ENCODE measurements at places on chromosomes 3 and 15. TPM values are rescaled to one million over a fixed set of nuclear protein-coding genes. Genes with fewer than 3 reads are reported as not detected.
A peak's percentile ranks its signal among the peaks of the same experiment; 100 is the strongest.

DNA sequence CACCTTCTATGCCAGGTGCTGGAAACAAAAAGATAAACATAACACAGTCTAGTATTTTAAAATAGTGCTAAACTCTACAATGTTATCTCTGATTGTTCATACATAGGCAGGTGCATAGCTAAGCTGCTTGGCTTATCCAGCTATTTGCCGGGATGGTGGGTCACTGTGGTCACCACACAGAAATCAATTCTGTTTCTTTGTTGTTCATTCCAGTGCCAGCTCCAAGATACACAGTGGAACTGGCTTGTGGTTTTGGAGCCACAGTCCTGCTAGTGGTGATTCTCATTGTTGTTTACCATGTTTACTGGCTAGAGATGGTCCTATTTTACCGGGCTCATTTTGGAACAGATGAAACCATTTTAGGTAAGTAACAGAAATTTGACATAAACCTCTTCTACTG is 130.2 kb downstream of the IL1RAP start:
- DNase-seq = no peak

DNA sequence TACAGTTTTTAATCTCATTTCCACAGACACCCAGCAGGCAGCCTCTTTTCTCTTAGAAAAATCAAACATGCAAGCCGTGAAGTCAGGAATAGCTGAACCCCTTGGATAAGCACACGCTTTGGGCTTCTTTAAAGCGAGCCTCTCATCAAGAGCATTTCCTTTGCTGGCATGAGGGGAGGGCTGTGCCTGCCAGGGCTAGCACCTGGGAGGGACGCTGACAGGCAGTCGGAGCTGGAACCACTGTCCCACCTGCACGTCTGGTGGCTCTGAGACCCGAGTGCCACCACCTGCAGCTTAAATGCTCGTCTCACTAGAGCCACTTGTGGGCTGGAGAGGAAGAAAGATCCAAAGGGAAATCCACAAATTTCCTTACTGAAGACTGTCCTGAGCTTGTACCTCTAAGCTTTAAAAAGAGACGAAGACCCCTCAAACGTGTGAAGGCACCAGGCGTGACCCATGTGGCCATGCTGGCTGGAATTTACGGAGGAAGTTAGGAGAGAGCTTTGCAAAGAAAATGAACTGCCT is 9.4 kb downstream of the MAP6D1 start:
- DNase-seq = no peak

- no peak for DNase-seq
These were observed 87.7 kb downstream of the MEGF11 start for GRCh38 chr15:66165856-66166255.

DNA sequence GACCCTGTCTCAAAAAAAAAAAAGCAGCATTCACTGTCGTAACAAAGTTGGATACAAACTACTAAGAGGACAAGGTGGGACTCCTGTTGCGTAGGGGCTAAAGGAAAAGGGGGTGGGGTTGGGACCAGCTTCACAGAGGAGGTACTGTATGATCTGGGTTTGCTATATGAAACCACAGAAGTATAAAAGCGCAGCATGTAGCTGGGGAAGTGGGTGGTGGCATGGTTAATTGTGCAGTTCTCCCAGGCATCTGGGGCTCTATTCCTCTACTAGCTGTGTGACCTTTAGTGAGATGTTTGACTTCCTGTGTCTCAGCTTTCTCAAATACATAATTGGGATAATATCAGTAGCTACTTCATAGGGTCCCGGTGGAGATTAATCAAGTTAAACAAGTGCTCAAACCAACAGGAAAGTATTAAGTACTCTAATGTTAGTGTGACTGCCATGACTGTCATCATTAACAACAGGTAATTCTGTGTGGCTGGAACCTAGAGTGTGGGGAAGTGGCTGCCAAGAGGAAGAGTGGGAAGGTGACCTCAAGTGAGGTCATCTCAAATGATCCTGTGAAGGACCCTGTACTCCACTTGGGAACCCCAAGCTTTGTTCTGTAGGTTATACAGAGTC is 11.5 kb downstream of the PARP16 start:
- no peak for DNase-seq

GRCh38 chr3:71581457-71582035 is 2.0 kb downstream of the FOXP1 start:
- DNase-seq = peak; percentile 40

DNA sequence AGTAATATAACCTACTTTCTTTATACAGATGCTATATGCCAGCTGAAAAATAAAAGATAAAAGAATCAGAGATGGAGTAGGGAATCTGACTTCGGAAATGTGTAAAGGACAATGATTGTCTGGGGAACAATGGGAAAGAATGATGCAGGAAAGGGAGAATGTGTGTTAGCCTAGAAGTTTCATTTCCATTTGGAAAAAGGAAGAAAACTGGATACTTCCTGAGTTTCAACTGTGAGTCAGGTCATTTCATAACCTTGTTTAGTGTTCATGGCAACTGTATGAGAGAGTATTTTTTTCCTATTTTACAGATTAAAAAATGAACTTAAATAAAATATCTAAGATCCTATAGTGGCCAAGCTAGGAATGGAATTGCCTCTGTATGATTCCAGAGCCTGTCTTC is 261.3 kb upstream of the NECTIN3 start:
- DNase-seq = no peak

DNA sequence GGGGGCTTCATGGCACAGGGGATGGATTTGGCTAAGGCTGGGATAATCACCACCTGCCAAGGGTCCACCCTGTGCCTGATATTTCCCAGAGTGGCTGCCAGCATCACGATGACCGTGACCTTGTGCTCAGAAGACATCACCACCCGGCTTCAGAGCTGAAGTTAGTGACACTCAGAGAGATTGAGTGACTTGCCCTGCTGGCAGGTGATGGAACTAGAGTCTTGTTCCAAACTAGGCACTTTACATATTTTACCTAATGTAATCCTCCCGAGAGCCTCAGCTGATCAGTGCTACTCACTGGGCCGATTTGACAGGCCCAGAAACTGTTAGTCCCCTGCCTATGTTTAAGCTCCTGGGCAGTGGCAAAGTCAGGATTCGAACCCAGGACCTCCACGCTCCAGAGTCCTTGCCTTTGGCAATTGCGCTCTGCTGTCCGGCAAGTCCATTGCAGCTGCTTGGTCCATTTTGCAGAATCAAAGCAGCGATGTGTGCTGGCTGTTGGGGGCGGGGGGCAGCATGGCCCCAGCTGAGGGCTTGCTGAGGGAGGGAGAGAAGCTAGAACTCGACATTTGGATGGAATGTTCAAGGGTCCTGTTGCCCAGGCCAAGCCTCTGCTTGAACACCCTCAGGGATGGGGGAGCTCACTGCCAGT is 74.8 kb upstream of the GATA2 start:
- no peak for DNase-seq

- no peak for DNase-seq
These were observed 14.2 kb upstream of the CAND2 start for GRCh38 chr3:12782172-12782815.

GRCh38 chr15:89806559-89807550 is 7.8 kb downstream of the ANPEP start:
- peak; percentile 31 for DNase-seq

DNA sequence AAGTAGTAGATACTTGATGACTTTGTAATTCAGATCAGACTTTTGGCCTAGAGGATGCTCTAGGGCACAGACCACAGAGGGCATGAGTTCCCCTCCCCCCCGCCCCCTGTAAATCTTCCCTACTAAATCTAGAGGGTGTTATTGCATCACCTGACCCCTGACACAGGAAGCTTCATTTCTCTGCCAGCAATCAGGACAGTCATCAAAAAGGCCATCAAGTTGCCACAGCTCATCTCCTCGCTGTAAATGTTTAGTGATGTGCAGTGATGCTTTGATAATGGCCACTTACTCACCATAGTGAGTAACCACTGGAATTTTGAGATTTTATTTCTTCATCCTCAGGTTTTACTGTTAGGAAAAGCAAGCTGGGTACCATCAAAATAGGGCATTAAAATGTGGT is 289.2 kb upstream of the CHRM5 start:
- peak; percentile 59 for DNase-seq

DNA sequence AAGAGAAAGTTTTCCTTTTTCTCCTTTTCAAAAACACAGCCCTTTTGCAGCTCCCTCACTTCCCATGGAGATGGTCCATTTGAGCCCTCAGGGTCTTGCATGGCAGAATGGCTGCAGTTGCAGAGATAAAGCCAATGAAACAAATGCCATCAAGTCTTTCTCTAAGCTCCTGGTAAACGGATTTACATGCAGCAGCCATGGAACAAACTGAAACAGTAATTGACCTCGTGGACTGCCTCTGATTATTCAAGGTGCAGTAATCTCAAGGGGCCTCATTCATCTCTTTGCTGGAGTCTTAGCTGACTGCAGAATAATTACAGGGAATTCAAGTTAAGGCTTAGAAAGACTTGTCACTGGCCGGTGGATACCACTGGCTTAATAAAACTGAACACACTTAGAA is 125.1 kb downstream of the SQOR start:
- no peak for DNase-seq

DNA sequence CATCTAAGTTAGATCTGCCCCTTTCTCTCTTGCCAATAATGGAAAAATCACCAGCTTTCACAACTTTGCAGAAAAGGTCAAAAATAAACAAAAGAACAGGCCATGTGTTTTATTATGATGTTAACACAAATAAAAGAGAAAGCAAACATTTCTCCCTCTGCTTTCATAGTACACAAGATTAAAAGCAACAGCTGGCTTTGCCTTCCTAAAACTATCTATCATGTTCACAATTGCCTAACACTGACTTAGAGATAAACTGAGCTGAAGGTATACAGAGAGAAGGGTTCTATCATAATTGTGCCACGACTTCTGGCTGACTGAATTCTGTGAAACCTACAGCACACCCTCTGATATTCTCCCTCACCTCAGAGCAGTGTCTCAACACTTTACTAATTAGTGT is 29.4 kb downstream of the AADAC start:
- no peak for DNase-seq

DNA sequence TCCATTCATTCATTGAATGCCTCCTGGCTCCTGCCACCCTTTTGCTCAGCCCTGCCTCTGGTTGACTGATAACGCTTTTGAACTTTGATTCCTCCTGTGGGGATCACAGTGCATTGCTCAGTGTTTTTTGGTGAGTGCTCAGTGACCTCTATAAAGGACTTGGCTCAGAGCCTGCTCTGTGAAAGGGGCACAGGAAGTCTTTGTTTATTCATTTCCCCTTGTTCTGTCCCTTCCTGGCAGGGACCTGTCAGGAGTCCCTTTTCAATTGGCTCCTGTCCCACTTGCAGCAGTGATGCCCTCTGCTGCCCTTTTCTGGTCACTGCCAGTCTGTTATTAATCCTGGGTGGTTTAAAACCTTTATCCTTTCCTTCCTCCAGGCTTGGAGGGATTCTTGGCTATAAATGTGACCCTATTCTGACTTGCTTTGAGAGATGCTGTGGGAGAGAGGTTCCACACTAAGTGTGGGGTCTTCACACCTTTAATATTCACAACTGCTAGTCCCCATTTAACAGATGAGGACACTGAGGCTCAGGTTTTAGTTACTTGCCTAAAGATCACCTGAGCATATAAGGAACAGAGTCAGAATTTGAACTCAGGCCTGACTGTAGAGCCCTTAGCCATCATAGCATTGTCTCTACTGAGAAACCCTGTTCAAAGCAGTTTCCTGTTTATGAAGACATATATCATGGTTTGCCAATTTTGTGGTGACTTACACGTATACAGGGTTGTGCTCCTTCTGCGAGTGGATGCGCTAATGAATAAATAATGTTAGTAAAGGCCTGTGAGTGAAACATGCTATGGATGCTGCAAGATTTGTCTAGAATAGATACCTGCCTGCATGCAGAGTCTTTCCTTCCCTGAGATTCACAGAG is 23.2 kb upstream of the TATDN2 start:
- DNase-seq = peak; percentile 42

DNA sequence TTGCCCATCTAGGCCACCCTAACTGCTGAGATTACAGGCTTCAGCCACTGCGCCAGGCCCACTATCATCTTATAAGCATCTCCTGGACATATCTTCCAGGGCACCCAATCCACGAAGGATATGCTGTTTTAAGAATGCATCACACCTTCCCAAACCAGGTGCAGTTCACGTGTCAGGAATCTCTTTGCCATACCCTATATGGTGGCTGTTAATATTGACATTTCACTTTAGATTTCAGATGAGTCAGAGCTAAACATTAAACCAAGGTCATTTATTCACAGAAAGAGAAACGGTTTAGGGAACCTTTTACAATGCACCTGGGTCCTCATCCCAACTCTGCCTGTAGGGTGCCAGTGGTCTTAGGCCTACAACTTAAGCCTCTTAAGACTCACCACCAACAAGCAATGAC is 85.7 kb downstream of the TBL1XR1 start:
- DNase-seq = no peak

GRCh38 chr3:72559385-72559784 is 288.9 kb downstream of the SHQ1 start:
- DNase-seq = no peak

- no peak for DNase-seq
These were observed 60.0 kb downstream of the RPL22L1 start for GRCh38 chr3:170809975-170810357.

- DNase-seq = no peak
These were observed 782.0 kb downstream of the MCTP2 start for GRCh38 chr15:95013381-95013780.

DNA sequence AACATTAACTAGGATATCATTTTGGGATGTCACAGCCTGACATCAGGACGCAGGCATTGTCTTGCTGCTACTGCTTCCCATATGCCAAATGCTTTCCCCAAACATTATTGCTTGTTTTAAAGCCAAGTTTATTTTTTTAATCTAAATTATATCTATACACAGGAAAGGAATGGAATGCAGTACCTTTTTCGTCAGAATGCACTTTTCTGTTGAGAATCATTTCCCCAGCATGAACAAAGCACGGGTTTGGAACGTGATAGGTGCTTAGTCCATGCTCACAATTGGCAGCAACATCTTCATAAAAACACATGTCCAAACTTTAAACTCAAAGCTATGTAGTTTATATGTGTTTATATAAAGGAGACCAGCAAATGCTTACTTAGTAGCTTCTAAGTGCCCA is 26.1 kb downstream of the PXK start:
- DNase-seq = no peak

GRCh38 chr15:36682101-36682500 is 102.7 kb downstream of the CDIN1 start:
- no peak for DNase-seq

Gene PIGX
- polyA plus RNA-seq = 32.5 TPM

Gene BFSP2
- 0.33 TPM for polyA plus RNA-seq

Gene KIF7
- 13.7 TPM for polyA plus RNA-seq

Gene LTF
- polyA plus RNA-seq = 1.7 TPM

Gene CCK
- polyA plus RNA-seq = not detected

Gene ZBTB47
- 12.7 TPM for polyA plus RNA-seq
